ENCODE measurements at places on chromosomes 6 and 20.

DNA sequence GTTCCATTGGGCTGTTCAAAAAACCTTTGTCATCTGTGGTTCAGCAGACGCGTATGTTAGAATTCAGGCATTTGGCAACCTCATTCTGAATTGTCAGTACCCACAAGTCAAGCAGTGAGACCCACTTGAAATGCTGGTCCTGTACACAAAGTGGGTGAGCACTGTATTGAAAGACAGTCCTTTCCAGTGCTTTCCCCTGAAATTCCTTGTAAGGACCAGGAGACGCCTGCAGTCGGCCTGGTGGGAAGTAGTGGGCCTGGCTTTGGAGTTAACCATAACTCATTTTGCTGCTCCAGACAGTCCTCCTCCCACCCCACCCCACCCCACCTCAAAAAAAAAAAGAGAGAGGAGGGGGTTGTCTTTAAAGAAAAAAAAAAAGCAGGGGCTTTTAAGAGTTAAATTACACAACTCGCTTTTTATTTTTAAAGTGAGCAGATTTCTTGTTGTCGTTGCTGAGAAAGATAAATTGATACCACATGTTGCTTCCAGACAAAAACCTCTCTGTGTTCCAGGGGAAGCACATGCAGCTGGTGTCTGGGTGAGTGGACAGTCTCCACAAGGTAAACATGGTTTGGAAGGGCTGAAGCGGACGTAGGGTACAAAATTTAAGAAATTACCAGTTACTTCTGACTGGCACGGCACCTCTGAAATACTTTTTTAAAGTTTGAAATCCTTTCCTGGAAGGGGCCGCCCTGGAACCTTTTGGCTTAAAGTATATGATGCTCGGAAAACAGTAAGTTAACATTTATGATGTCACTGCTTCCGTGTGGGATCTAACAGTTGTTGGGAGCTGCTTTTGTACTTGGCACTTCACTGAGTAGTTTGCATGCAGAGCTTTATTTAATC lies 95.3 kb downstream of the FOXO3 start:
- DNase-seq: no peak

DNA sequence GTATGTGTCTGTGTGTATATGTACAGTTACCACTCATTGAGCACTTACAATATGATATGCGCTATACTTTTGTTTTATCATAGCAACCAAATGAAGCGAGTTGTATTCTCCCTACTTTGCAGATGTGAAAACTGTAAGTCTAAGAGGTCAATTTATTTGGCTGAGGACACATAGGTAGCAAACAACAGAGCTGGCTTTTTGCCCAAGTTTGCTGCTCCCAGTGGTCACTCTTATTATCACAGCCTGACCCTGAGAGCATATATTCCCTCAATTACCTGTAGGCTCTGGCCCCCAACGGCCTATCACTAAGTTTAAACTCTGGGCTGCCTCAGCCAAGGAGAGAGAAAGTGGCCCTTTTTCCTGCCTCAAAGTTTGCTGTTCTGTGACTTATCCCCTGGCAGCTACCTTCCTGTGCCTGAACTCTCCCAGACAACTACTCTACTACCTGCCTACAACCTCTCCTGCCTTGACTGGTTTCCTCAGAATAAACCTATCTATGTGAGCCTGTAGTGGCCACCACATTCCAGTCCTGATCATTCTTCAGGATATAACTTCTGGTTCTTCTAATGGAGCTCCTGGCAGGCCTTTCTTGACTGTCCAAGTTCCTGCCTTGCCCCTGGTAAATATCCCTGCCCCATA lies 221.8 kb downstream of the FRK start:
- no peak for DNase-seq

GRCh38 chr6:67814262-67814661 lies 820.8 kb upstream of the ADGRB3 start:
- no peak for DNase-seq

GRCh38 chr6:75089921-75090320 lies 115.9 kb downstream of the COL12A1 start:
- no peak for DNase-seq

- DNase-seq: no peak
Measured at GRCh38 chr6:150711584-150712504, 112.2 kb downstream of the PLEKHG1 start.

GRCh38 chr6:57021086-57021720 lies 25.3 kb upstream of the KIAA1586 start:
- no peak for DNase-seq

DNA sequence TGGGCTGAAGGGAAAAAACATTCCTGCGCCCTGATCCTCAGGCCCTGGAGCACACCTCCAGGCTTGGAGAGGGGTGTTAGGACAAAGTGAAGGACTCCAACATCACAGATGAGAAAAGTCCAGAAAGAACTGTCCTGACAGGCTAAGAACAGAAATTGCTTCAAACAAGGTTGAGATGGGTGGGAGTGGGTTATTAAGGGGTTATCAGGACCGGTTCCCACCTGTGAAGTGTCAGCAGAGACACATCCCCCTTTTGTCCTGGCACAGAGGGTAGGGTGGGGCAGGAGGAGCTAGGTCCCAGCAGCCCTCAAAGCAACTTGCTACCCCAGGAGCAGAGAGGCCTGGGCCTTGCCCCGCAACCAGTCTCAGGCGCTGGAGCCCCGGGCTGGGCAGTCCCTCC lies 3.5 kb downstream of the SPDEF start:
- no peak for DNase-seq

DNA sequence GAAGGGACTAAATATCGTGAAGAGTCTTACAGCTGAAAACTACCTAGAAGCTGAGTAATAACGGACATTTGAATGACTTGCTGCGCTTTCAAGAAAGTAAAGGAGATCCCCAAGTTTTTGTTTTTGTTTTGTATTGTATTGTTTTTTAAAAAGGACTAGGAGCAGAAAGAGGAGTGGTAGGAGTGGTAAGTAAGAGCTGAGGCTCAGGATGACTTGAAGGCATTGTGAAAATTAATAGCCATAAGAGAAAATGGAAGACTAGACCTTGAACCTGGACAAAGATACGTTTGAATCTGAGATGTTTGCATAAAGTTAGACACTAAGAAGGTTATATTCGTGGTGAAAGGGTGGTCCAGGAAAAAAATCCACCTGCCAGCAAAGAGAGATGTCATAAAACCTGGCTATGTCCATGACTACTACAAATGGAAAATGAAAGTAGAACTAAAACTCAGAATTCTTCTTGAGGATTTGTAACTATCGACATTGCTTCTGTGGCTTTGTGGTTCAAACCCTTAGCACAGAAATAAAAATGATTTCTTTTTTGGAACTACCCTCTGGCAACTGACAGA lies 824.8 kb upstream of the FLRT3 start:
- no peak for DNase-seq

GRCh38 chr6:5151955-5152401 lies 66.8 kb downstream of the PPP1R3G start:
- DNase-seq: no peak

DNA sequence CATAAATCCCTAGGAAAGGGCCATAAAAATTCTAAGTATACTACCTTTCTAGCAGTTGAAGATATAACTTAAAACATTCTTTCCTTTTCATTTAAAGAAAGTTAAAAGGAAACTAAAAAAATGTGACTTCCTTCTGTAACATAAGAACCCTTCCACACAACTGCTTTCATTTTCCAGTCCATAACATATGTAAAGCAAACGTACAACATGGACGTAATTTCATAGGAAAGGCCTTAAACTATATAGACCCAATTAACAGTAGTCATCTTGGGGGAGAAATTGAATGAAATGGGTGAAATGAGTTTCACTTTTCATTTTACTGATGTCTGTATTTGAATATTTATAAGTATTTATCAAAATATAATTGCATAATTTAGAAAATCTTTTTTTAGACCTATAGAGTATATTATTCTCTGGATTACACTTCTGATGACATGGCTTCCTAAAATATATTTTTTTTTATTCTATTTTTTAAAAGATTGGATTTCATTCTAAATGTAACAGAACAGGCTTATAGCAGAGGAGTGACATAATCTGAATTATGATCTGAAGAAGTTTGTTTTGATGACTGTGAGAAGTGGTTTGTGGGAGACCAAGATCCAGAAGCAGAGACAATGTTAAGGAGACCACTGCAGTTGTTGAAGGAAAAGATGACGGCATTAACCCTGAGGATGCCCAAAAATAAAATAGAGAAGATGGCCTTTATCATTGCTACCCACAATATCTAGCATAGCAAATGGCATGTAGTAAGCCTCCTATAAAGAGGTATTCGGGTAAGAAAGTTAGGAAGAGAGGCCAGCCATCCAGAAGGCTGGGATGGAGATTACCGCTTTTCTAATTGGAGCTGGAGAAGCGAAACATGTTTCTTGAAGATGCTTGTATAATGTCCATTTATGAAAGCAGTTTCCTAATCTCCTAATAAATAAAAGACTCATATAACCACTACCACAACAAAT lies 260.4 kb downstream of the PTPRK start:
- no peak for DNase-seq

DNA sequence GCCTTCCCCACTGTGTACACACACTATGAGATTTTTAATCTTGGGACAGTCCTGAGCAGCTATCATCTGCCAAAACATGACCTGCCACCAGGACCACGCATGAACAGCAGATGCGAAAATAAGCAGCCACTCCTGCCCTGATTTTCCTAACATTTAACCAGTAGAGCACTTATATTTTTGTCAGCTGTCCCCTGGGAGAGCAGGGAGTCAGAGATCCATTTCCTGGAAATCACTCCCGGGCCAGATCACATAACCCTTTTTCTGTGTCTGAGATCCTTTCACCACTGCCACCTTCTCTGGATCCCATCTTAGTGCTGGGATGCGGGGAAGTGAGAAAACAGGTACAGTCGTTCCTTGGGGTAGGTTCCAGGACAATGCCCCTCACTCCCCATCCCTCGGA lies 5.7 kb downstream of the SDCBP2 start:
- peak; percentile 32 for DNase-seq

DNA sequence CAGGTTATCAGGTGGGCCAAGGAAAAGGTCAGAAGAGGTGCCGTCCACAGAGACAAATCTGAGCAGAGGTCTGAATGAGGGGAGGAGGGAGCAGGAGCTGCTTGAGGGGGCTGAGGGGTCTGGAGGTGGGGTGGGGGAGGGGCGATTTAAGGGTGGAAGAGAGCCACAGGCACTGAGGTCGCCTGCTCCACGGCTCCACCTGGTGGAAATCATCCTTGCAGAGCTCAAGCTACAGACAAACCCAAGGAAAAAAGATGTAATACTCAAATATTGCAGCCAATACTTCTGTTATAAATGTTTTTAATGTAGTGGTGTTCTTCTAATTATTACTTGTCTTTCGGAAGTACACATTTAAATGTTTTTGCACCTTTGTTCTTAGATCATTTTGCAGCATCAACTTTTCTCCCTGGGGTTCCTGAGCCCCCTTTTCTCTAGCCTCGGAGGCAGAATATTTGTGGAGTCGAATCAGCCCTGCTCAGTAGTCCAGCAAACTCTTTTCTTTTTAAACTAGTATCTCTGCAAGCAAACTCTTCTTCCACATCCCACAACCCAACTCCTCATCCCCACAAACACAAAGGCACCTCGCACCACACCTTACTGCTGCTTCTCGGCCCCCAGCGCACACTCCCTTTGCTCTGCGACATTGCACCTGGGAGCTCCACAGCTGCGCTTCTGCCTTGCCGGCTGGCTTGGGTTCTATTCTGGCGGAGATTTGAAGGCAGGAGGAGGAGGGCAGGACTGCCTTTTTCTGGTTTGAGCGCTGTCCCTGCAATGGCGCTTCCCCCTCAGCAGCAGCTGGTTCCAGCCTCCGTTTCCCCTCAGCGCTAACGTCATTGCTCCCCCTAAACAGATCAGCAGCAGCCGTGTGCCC lies 51.0 kb upstream of the TFAP2A start:
- DNase-seq: no peak

DNA sequence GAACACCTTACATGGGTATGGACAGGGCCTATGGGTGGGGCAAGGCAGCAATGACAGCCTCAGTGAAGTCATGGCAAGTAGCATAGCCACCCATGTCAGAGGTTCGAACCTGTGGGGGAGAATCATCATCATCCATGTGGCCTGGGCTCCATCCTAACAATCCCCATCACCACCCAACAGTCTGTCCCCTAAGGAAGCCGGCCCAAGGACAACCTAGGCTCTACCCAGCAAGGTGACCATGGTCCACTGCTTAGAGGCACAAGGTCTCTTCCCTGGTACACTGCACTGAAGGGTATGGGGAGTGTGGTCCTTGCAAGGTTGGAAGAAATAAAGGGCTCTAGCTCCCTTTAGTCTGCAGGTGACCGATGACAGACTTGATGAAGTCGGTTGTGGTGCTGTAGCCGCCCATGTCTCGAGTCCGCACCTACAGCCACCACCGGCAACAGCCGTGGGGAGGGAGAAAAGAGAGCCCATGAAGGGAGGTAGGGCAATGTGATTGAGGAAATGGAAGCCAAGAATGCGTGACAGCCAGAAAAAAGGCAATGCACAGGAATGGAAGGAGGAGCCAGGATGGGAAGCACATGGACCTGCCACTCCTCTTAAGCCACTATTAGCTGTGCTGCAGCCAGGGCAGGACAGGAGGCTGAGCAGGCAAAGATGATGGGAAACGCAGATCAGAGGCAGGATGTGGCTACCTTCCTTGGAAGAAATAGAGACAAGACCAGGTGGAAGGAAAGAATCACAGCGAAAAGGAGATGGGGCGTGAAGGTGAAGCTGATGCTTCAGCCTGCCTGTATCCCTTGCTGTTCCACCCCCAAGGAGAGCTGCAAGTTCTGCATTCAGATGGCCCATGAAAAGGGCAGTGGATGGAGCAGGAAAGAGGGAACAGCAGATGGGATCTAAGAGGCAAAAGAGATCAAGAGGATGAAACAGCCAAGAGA lies 5.3 kb downstream of the IDH3B start:
- no peak for DNase-seq

GRCh38 chr6:14384175-14384949 lies 266.8 kb downstream of the CD83 start:
- DNase-seq: no peak

DNA sequence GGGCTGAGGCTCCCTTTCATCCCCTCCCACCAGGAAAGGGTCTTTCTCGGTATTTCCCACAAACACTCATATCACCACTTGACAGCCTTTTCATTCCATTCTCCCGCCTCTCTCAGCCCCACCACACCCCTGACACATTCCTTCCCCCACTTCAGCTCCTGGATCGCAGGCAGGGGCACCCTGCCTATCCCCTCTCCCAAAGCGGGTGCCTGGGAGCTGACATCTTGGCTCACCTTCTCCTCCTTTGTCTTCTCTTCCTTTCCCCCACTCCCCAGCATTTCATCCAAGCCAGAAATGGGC lies 10.2 kb upstream of the VEGFA start:
- DNase-seq: no peak

GRCh38 chr20:658731-659291 lies 5.8 kb upstream of the SRXN1 start:
- DNase-seq: no peak

DNA sequence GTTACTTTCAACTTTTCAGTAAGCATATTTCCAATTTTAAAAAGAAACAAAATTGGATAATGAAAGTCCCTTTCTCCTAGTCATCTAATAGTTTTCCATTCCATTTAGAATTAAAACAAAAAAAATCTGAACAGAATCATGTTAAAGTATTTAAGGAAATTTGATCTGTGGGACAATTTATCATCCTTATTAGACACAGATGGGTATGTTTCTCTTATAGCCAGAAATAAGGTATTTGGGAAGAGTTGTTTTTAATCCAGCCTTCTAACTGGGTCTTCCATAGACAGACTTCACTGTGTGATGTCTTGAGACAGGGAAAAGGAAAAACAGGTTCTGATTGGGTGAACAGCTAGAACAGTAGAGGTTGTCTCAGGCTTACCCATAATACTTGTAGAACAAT lies 39.5 kb upstream of the STXBP5 start:
- DNase-seq: no peak

GRCh38 chr20:32470940-32471339 lies 112.8 kb downstream of the ASXL1 start:
- no peak for DNase-seq

GRCh38 chr6:35363293-35363750 lies 21.0 kb downstream of the PPARD start:
- DNase-seq: no peak

- DNase-seq: no peak
Measured at GRCh38 chr6:208938-209337, 83.3 kb upstream of the DUSP22 start.
